Ovary (tissue), 10 donors: ENCODE measurements at places on chromosomes 1 and 21.

GRCh38 chr1:209675565-209676154 is 448 bp downstream of the G0S2 start:
- H3K4me1 ChIP-seq = peaks cover 13% of the 10 kb centered on the region
- no peaks in the 10 kb centered on the region for H3K36me3 ChIP-seq
- H3K27ac ChIP-seq = peak overlapping the region; percentile 64
- peak overlapping the region; percentile 53 for H3K4me3 ChIP-seq
- no peaks in the 10 kb centered on the region for H3K27me3 ChIP-seq
- DNase-seq = peak; percentile 71

- no peak for DNase-seq
- no peak overlapping the region for H3K4me3 ChIP-seq
- H3K36me3 ChIP-seq = no peaks in the 10 kb centered on the region
- H3K27me3 ChIP-seq = no peaks in the 10 kb centered on the region
- peak overlapping the region; percentile 94 for H3K27ac ChIP-seq
Observed at GRCh38 chr1:32352831-32353383, 9.4 kb downstream of the FAM229A start.

DNA sequence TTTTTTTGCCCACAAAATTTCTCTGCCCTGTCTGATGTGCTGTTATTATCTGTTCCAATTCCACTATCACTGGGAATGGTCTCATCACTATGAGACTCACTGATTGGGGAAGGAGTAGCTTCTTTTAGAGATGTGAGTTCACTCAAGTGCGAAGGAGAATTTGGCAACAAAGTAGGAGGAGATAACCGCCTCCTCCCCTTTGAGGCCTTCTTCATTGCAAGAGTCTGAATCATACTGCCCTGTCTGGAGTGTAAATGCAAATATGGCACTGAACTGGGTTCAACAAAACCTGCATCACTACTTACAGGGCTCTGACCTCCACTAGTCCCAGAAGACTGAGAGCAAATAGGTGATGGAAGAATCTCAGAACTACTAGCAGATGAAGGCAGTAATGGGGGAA is 83.4 kb downstream of the ASH1L start:
- no peak for DNase-seq
- no peaks in the 10 kb centered on the region for H3K27me3 ChIP-seq
- H3K36me3 ChIP-seq = no peaks in the 10 kb centered on the region

- DNase-seq = peak; percentile 58
- no peak overlapping the region for H3K27ac ChIP-seq
- H3K36me3 ChIP-seq = no peaks in the 10 kb centered on the region
- H3K27me3 ChIP-seq = no peaks in the 10 kb centered on the region
Observed at GRCh38 chr1:22414244-22414751, 37.4 kb upstream of the ZBTB40 start.

DNA sequence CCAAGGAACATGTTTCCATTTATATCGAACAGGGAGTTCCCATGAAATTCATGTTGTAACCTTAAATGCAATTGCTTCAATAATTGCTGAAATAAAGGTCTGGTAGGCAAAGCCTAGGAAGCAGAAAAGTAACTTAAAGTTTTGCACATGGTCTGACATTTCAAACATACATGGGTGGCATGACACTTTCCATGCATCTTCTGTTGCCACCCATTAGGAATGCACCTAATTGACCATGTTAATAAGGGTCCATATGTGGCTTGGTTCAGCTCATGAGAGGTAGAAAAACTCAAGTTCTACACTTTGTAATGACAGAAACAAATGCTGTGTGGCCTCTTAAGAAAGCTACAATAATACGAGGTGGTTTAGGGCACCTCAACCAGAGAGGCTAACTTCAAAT is 72.0 kb upstream of the GORAB start:
- H3K27me3 ChIP-seq = no peaks in the 10 kb centered on the region
- no peaks in the 10 kb centered on the region for H3K4me1 ChIP-seq
- no peaks in the 10 kb centered on the region for H3K36me3 ChIP-seq
- H3K4me3 ChIP-seq = no peak overlapping the region
- DNase-seq = no peak
- no peak overlapping the region for H3K27ac ChIP-seq

DNA sequence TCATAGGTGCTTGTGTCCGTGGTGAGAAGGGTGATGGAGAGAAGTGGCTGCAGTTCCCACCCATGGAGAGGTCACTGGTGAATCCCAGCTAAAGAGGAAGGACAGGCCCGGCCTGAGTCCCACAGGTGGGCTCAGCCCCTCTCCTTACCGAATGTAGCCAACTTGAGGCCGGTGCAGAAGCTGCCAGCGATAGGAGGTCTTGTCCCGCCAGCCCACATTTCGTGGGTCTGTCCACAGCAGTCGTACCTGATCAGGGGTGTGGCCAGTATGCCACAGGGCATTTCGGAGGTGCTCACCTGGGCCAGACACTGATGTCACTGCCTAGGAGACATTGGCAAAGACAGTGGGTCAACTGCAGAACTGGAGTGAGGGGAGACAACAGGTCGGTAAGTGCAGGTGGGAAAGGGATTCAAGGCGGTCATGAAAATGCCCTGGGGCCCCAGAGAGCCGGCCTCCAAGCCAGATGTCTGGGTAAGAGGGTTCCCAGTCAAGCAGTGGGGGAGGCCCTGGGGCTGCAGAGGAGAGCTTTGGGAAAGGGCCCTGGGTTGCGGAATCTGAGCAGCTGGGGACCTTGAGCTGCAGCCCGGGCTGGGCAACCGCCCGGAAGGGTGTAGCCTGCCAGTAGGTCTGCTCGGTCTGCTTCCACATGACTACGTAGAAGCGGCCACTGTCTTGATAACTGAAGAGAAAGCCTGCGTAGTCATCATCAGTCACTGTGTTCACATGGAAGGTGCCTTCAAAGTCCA is 10.6 kb downstream of the THBS3 start:
- peak overlapping the region; percentile 81 for H3K27ac ChIP-seq
- DNase-seq = peak; percentile 86
- H3K36me3 ChIP-seq = no peaks in the 10 kb centered on the region
- peaks cover 13% of the 10 kb centered on the region for H3K4me1 ChIP-seq
- no peaks in the 10 kb centered on the region for H3K27me3 ChIP-seq

DNA sequence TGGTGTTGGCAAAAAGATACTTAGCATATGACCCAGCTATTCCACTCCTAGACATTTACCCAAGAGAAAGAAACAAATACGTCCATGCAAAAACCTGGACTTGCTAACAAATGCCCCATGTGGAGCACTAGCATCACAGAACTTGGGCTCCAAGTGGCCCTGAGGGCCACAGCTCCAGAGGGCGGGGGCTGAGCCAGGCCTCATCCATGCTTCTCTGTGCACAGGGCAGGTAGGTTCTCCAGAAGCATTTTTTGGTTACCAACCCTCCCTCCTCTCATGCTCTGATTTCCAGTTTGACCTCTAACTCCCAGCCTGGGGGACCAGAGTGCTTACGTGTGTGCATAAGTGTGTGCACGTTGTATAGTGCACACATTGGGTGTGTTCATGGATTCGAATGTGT is 2.0 kb downstream of the KRTAP12-2 start:
- H3K36me3 ChIP-seq = no peaks in the 10 kb centered on the region
- H3K4me1 ChIP-seq = no peaks in the 10 kb centered on the region
- no peak overlapping the region for H3K27ac ChIP-seq
- no peak for DNase-seq
- H3K4me3 ChIP-seq = no peak overlapping the region

GRCh38 chr1:153968408-153968807 is 706 bp downstream of the CREB3L4 start:
- peak overlapping the region; percentile 78 for H3K27ac ChIP-seq
- DNase-seq = no peak
- no peaks in the 10 kb centered on the region for H3K36me3 ChIP-seq
- H3K4me1 ChIP-seq = peaks cover 7% of the 10 kb centered on the region
- H3K27me3 ChIP-seq = no peaks in the 10 kb centered on the region

DNA sequence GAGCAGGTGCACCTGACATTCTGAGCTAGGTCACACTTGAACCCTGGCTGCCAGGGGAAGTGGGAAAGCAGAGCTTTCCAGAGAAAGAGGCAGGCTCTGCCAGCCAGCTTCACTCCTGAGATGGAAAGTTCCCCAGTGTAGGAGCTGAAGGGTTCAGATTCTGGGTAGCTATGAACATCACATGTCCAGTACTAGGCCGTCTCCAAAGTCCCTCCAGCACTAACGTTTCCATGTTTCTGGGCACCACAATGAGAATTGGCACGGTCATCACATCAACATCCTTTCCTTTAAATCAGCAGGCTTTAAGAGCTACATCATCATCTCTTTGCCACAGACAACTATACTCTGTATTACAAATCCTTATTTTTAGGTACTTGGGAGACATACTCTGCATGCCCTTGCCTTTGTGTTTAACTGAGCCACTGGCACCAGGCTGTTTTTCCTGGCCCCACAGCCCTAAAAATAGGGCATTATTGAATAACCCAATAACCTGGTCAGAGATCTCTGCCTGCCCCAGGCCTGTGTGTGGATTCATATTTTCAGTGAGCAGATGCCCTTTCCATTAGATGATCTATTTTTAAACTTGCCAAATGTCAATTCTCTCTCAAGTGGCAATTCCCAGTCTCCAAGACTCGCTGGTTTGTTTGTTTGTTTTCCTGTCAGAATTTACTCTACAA is 35.4 kb upstream of the USP24 start:
- no peaks in the 10 kb centered on the region for H3K4me1 ChIP-seq
- no peaks in the 10 kb centered on the region for H3K27me3 ChIP-seq
- no peak overlapping the region for H3K27ac ChIP-seq
- DNase-seq = no peak
- no peak overlapping the region for H3K4me3 ChIP-seq
- H3K36me3 ChIP-seq = no peaks in the 10 kb centered on the region

- H3K4me1 ChIP-seq = peaks cover 3% of the 10 kb centered on the region
- no peak for DNase-seq
Observed at GRCh38 chr1:16607433-16607851, 5.9 kb downstream of the NBPF1 start.

- no peak overlapping the region for H3K27ac ChIP-seq
- no peaks in the 10 kb centered on the region for H3K36me3 ChIP-seq
- H3K4me1 ChIP-seq = peaks cover 6% of the 10 kb centered on the region
- DNase-seq = no peak
Observed at GRCh38 chr1:235679644-235680043, 30.1 kb upstream of the GNG4 start.
